ENCODE measurements at places on chromosomes 7 and 10. TPM values are rescaled to one million over a fixed set of nuclear protein-coding genes. Genes with fewer than 3 reads are reported as not detected.

The CDC14C gene
- polyA plus RNA-seq: not detected

The UROS gene
- 69.8 TPM for polyA plus RNA-seq

The GNAT3 gene
- polyA plus RNA-seq: not detected

The CLRN3 gene
- polyA plus RNA-seq: not detected

DNA sequence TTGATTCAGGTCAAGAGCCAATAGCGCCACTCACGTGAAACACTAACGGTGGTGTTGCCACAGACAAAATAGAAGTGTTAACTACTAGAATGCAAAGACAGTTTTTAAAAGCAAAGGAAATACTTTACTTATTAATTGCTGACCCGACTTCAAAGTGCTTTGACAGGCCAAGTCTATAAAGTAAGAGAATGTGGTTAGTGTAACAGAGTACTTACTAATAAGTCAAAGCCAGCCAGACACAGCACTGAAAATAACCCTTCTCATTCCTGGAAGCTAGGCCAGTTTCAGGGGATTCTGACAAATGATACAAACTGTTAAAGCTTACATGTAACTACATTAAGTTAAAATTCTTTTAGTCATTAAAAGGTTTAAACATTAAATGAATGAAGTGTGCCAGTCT is 50.3 kb downstream of the ENO4 start:
- no peak overlapping the region for H3K27ac ChIP-seq
- DNase-seq: no peak
- no peaks in the 10 kb centered on the region for H3K27me3 ChIP-seq
- no peaks in the 10 kb centered on the region for H3K4me1 ChIP-seq
- no peak overlapping the region for H3K4me3 ChIP-seq

DNA sequence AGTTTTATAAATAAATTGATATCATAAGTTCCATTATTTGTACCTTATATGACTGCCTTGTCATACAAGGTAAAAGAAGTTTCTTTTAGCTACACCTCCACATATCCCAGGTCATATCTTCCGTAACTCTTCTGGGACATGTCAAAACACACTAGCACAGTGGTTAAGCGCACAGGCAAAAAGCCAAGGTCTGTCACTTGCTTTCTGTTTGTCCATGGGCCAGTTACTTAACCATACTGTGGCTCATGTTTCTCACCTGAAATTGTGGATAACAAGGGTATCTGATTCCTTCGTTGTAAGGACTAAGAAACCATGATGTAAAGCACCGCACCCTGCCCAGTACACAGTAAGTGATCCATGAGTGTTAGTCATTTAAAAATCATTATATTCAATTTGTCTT is 56.2 kb downstream of the SEMA3D start:
- H3K4me1 ChIP-seq: no peaks in the 10 kb centered on the region
- H3K27me3 ChIP-seq: no peaks in the 10 kb centered on the region
- no peaks in the 10 kb centered on the region for H3K36me3 ChIP-seq
- DNase-seq: no peak
